ENCODE measurements at places on chromosomes 7 and 10.

- DNase-seq, result no peak
Observed at GRCh38 chr10:29130190-29130673, 158.6 kb upstream of the LYZL1 start.

DNA sequence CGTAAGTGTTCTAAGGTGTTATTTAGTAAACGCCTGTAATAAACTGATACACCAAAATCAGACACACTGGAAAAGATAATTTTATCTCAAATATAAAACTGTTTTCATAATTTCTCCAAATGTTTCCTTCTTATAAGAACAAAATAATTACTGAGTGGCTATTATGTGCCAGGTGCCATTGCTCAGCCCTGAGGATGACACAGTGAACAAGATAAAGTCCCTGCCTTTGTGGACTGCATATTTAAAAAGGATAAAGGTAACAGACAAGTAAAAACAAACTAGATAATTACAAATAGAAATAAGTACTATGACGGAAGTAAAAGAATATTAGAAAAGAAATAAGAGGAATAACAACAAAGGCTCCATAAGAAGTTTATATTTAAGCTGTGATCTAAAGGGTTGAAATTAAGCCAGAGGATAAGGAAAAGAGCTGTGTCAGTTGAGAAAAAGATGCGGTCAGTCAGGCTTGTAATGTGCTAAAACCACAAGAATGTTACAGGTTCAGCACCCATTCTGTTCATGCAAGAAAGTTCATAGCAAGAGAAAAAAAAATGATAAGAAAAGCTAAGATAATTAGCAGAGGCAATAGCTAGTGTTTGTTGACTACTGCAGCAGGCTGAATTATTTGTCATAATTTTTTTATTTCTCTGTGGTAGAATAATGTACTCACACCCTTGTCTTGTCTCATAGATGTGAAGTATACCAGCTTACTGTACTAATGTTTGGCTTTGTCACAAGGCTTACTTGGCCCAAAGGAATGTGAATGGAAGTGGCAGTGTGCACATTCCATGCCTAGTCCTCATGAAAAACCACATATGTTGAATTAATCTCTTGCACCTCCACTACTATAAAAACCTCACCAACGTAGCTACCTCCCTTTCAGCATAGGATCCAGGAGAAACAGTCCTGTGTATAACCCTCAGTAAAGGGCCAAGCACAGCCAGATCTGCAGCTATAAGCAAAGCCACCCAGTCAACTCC lies 75.1 kb downstream of the CRPPA start:
- no peak for DNase-seq

DNA sequence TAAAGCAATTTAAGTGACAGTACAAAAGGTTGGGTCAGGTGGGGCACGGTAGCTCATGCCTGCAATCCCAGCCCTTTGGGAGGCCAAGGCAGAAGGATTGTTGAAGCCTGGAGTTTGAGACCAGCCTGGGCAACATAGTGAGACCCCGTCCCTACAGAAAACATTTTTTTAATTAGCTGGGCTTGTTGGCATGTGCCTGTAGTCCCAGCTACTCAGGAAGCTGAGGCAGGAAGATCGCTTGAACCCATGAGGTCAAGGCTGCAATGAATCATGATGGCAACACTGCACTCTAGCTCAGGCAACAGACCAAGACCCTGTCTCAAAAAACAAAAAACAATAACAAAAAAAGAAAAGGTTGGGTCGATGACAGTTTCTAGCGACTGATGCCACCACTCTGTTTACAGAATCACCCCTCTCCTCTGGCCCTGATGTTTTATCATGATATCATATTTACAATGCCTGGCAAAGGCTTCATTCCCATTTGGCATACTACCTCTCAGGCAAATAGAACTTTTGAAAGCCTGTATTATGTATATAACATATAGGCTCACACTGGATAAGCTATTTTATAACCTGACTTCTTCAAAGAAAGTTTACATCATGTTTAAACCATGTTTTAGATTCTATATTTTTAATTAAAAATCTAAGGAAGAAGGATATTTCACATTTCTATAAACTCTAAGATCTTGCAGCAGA lies 558 bp upstream of the ABCC2 start:
- DNase-seq, result no peak

GRCh38 chr7:70698219-70698832 lies 433.6 kb upstream of the GALNT17 start:
- no peak for DNase-seq

DNA sequence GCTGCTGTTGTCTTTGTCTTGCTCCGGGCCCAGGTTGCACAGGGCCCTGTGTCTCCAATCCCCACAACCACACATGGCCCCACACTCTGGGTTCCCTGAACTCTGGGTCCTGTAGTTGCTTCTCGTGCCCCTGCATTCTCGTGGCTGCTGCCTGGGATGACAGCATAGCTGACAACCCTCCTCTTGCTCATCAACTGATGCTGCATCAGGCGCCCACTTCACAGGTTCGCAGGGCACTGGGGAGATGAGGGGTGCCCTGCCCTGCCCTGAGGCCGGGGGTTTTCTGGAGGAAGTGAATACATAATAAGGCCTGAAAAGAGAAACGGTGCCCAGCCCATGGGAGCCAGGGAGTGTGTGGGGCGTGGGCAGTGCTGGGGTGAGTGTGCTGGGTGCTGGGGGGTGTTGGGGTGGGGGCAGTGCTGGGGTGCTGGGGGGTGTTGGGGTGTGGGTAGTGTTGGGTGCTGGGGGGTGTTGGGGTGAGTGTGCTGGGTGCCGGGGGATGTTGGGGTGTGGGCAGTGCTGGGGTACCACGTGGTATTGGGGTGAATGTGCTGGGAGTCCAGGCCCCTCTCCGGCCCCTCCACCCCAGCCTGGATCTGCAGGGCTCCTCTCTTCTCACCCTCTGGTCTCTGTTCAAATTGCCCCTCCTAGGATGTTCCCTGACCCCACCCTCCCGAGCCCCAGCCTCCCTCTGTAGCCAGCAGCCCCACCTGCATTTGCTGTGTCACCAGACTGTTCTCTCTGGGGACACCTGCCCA lies 2.0 kb upstream of the MTG1 start:
- peak; percentile 8 for DNase-seq

DNA sequence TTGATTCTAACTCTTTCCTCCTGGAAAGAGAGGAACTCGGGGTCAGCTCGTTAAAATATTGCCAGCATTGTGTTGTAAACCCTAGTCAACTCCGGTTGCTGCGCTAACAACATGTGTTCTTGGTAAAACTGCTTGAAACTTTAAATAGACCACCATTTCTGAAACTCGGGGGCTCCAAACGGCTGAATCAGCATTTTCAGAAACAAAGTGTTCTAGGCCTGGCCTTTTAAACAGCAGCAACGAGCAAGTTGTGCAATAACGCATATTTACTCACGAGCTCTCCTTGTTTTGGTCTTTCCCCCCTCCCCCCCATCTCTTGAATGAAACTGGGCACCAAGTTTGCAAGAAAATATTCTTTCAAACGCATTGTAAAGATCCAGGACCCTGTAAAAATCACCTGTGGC lies 9.2 kb upstream of the GRB10 start:
- DNase-seq, result no peak

DNA sequence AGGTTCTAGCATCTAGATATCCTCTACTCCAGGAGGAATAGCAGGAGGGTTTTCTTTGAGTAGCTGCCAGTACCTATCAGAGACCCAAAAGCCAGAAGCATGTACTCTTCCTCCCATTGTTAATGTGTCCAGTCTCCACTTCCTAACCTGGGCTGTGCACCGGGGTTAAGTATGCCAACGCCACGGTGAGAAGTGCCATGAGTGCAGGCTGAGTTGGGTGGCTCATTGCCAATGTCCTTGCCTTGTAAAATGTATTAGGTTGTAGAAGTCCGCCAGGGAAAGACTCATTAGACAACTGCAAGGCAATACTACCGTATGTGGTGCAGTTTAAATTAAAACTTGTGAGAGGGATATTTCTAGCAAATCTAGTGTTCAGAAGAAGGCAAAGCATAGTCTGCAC lies 55.0 kb upstream of the PRR15 start:
- DNase-seq, result no peak
